ENCODE measurements at places on chromosomes 4 and X. TPM values are rescaled to one million over a fixed set of nuclear protein-coding genes. Genes with fewer than 3 reads are reported as not detected.

ADGRL3 gene
- total RNA-seq: not detected

ZIC3 gene
- not detected for total RNA-seq

GAGE12F gene
- not detected for total RNA-seq

FATE1 gene
- not detected for total RNA-seq

DNA sequence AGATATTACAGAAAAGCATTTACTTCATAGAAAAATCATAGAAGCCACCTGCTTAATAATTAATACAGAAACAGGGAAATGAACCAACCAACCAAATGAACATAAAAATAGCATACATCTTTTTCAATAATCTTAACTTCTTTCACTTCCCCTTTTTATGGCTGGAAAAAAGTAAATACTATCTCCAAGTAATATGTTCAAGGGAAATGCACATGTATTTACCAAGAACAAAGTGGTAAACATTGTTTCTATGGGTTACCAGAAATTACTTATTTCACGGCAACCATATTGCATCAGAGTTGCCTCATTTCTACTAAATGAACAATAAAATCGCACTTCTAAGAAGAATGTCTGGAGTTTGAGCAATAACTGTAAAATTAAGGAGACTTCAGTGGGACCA is 321.3 kb downstream of the TMA16 start:
- no peak for DNase-seq
- no peak overlapping the region for H3K4me3 ChIP-seq
- H3K36me3 ChIP-seq: no peaks in the 10 kb centered on the region
- H3K27me3 ChIP-seq: no peaks in the 10 kb centered on the region

DNA sequence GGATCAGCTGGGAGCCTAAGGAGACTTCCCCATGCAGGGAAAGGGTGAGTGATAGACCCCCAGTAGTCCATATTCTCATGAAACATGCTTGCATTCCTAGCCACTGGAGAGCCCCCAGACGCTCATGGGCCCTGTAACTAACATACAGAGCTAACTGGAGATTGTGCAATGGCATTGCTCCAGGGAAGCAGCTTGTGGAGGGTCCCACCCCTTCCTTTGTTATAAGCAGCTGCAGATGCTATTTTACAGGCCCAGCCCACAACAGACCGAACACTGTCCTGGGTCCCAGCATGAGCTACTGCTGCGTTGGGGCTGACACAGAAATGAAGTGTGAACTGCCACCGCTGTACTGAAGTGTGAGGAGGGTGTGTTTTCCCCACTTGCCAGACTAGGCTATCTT is 1465.7 kb upstream of the DIAPH2 start:
- no peak overlapping the region for H3K27ac ChIP-seq
- no peaks in the 10 kb centered on the region for H3K36me3 ChIP-seq
- no peaks in the 10 kb centered on the region for H3K4me1 ChIP-seq
- DNase-seq: no peak
- H3K27me3 ChIP-seq: no peaks in the 10 kb centered on the region

DNA sequence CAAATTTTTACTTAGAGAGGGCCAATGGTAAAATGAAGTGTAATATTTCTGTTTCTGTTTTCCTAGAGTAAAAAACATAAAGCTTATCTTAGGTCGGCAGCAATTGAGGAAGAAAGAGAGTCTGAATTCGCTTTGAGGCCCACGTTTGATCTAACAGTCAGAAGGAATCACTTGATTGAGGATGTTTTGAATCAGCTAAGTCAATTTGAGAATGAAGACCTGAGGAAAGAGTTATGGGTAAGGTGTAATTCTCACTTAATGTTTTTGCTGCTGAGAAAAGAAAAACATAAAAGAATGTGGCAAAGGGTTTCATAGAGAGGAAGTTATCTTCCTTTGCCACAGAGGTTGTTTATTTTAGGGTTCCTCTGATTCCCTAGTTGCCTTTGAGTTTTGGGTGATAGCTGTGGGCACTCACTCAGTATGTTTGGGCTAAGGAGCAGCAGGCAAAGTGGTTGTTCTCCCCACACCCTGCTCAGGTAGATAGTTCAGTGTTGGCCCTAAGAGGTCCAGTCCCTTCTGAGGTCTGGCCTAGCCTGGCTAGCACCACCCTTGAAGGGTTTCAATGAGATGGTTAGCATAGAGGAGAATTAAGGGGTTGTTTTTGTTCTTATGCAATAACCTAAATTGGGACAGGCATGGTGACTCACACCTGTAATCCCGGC is 32.3 kb downstream of the HERC5 start:
- H3K4me1 ChIP-seq: peaks cover 13% of the 10 kb centered on the region
- H3K36me3 ChIP-seq: peaks cover 22% of the 10 kb centered on the region
- no peak overlapping the region for H3K4me3 ChIP-seq
- peak overlapping the region; percentile 79 for H3K27ac ChIP-seq
- no peaks in the 10 kb centered on the region for H3K27me3 ChIP-seq
- no peak for DNase-seq

DNA sequence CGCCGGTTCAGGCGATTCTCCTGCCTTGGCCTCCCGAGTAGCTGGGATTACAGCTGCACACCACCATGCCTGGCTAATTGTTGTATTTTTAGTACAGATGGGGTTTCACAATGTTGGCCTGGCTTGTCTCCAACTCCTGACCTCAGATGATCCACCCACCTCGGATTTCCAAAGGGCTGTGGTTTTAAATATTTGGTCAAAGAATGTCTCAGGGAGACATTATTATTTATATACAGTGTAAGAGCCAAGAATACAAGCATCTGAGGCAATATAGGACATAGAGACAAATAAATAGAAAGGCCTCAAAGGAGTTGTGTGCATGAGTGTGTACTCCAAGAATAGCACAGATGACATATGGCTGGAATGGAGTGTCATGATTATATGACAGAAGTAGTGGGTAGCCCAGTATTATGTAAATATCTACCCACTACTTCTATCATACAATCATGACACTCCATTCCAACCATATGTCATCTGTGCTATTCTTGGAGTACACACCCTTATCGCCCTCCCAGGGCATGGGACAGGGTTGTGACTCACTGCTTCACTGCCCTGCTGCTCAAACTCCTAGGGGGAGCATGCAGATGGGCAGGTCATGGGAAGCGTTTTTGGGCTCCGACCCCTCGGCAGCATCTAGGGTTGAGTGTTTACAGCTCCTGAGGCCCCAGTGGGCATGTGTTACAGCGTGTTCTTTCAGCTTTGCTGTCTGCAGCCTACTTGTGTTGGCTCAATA is 1649.8 kb upstream of the PCDH10 start:
- no peaks in the 10 kb centered on the region for H3K4me1 ChIP-seq
- no peaks in the 10 kb centered on the region for H3K36me3 ChIP-seq
- no peak for DNase-seq
- H3K4me3 ChIP-seq: no peak overlapping the region

GRCh38 chrX:50586980-50587379 is 116.4 kb upstream of the DGKK start:
- H3K27me3 ChIP-seq: peaks cover 2% of the 10 kb centered on the region
- no peak overlapping the region for H3K27ac ChIP-seq
- no peak for DNase-seq

- H3K36me3 ChIP-seq: no peaks in the 10 kb centered on the region
- H3K4me3 ChIP-seq: peak overlapping the region; percentile 56
- peak overlapping the region; percentile 28 for H3K27ac ChIP-seq
- H3K4me1 ChIP-seq: peaks cover 9% of the 10 kb centered on the region
- DNase-seq: no peak
- peaks cover 2% of the 10 kb centered on the region for H3K27me3 ChIP-seq
Observed at GRCh38 chrX:149903889-149904748, 23.1 kb downstream of the MAGEA8 start.

DNA sequence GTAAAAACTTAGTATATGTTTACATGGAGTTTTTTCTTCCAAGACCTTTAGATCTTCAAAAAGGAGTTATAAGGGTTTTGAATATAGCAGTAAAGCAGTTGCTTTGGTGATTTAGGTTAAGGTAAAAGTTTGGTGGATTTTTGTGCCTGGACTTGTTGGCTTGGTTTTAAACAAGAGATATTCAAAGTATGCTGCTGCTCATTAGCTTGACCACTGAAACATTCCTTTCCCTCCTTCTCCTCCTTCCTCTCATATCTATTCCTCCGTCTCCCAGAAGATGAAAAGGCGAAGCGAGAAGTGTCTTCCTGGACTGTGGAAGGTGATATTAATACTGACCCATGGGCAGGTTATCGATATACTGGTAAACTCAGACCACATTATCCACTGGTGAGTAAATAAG is 38.4 kb downstream of the METAP1 start:
- H3K4me3 ChIP-seq: no peak overlapping the region
- H3K36me3 ChIP-seq: peaks cover 40% of the 10 kb centered on the region
- H3K4me1 ChIP-seq: peaks cover 13% of the 10 kb centered on the region
- H3K27me3 ChIP-seq: no peaks in the 10 kb centered on the region
- DNase-seq: no peak

DNA sequence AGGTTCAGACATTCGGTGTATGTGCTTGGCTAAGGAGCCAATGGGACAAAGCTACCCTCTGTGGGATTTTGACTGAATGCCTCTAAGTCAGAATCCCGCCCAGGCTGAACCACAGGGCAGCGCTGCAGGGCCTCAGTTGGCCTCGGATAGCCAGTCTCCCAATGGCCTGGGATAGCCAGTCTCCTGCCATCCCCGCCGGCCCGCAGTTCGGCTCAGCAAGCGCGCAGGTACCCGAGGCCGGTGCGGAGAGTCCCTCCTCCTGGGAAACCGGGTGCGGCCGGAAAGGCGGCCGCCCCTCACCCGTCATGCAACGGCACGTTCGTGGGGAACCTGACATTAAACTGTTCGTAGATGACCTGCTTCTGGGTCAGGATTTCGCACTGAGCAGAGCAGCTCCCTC is 16.1 kb downstream of the PPEF2 start:
- H3K27ac ChIP-seq: no peak overlapping the region
- no peak overlapping the region for H3K4me3 ChIP-seq
- H3K27me3 ChIP-seq: no peaks in the 10 kb centered on the region
- H3K4me1 ChIP-seq: no peaks in the 10 kb centered on the region
- no peaks in the 10 kb centered on the region for H3K36me3 ChIP-seq

- H3K27me3 ChIP-seq: peaks cover 2% of the 10 kb centered on the region
- no peak overlapping the region for H3K27ac ChIP-seq
- DNase-seq: no peak
- H3K4me3 ChIP-seq: no peak overlapping the region
- H3K36me3 ChIP-seq: no peaks in the 10 kb centered on the region
Observed at GRCh38 chr4:106424426-106424825, 55.8 kb upstream of the GIMD1 start.

- H3K27me3 ChIP-seq: no peaks in the 10 kb centered on the region
- no peaks in the 10 kb centered on the region for H3K36me3 ChIP-seq
- H3K27ac ChIP-seq: no peak overlapping the region
- no peak overlapping the region for H3K4me3 ChIP-seq
Observed at GRCh38 chr4:188459381-188459780, 320.1 kb downstream of the TRIML1 start.

- H3K4me3 ChIP-seq: no peak overlapping the region
- DNase-seq: no peak
- H3K36me3 ChIP-seq: no peaks in the 10 kb centered on the region
- H3K27me3 ChIP-seq: peaks cover 10% of the 10 kb centered on the region
Observed at GRCh38 chr4:57044279-57044678, 65.6 kb downstream of the POLR2B start.

GRCh38 chrX:65900850-65901844 is 138.7 kb downstream of the VSIG4 start:
- no peaks in the 10 kb centered on the region for H3K27me3 ChIP-seq
- H3K4me1 ChIP-seq: peaks cover 19% of the 10 kb centered on the region
- DNase-seq: no peak

DNA sequence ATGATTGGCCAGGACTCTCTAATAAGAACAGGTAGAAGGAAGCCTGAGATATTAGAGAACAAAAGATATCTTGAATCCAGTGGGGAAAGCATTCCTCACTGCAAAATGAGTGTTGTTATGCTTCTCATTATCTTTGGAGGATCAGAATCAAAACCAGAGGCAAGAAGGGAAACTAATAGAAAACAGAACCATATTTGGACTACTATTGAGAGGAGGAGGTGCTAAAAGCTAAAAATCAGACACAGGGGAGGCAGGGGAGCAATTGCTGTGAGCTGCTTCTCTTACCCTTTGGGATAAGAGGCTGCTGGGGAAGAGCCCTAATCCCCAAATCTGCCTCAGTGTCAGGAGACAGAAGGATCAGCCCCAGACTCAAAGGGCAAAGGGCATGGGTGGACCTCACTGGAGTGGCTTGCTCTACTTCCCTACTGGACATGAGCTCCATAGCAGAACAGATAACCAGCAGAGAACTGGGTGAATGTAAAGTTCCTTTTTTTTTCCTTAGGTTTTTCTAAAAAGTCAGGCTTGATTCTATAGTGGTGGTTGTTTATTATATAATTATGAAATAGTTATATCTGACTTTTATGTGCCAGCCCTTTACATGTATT is 60.1 kb downstream of the SEPTIN11 start:
- H3K27me3 ChIP-seq: no peaks in the 10 kb centered on the region
- H3K4me3 ChIP-seq: no peak overlapping the region
- peaks cover 45% of the 10 kb centered on the region for H3K4me1 ChIP-seq
- H3K27ac ChIP-seq: no peak overlapping the region
- no peak for DNase-seq
- peaks cover 20% of the 10 kb centered on the region for H3K36me3 ChIP-seq

GRCh38 chr4:87882861-87883260 is 50.1 kb downstream of the MEPE start:
- H3K27ac ChIP-seq: no peak overlapping the region
- no peak overlapping the region for H3K4me3 ChIP-seq
- no peak for DNase-seq
- no peaks in the 10 kb centered on the region for H3K36me3 ChIP-seq
- no peaks in the 10 kb centered on the region for H3K4me1 ChIP-seq
- peaks cover 16% of the 10 kb centered on the region for H3K27me3 ChIP-seq

GRCh38 chr4:186604124-186604807 is 48.9 kb upstream of the MTNR1A start:
- no peak for DNase-seq
- no peak overlapping the region for H3K27ac ChIP-seq
- H3K36me3 ChIP-seq: no peaks in the 10 kb centered on the region
- no peaks in the 10 kb centered on the region for H3K4me1 ChIP-seq
- no peak overlapping the region for H3K4me3 ChIP-seq
- no peaks in the 10 kb centered on the region for H3K27me3 ChIP-seq

DNA sequence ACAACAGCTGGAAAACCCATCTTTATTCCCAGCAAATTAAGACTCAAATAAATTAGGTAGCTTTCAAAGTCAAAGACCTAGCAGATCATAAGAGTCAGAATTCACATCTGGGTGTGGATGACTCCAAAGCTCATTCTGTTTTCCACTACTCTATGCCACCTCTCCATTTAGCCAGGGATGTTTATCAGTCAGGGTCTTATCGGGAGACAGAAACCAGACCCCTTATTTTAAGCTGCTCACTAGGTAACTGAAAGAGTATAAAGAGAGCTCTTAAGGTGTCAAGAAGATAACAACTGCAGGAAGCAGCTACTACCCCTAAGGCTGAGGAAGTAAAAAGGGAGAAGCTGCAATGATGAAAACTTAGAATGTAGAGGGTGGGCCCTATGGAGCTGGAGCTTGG is 333.7 kb upstream of the KLF3 start:
- H3K4me1 ChIP-seq: peaks cover 54% of the 10 kb centered on the region
- peaks cover 3% of the 10 kb centered on the region for H3K36me3 ChIP-seq

GRCh38 chr4:164700471-164700870 is 53.5 kb upstream of the SMIM31 start:
- DNase-seq: no peak
- peaks cover 6% of the 10 kb centered on the region for H3K27me3 ChIP-seq
- no peaks in the 10 kb centered on the region for H3K4me1 ChIP-seq
- no peak overlapping the region for H3K27ac ChIP-seq

Data from activated CD4-positive, alpha-beta memory T cell treated with anti-CD3 and anti-CD28 coated beads for 36 hours (primary cell).